ENCODE measurements at places on chromosomes 6 and 20. TPM values are rescaled to one million over a fixed set of nuclear protein-coding genes. Genes with fewer than 3 reads are reported as not detected.

C20orf204 gene
- total RNA-seq = 3.7 TPM

DEFB127 gene
- not detected for total RNA-seq

AKAP7 gene
- total RNA-seq = 16.2 TPM

BMP7 gene
- total RNA-seq = not detected

FABP7 gene
- total RNA-seq = not detected

HLA-DOA gene
- 1.4 TPM for total RNA-seq

BMP2 gene
- not detected for total RNA-seq

COX4I2 gene
- not detected for total RNA-seq

SUMO4 gene
- 6.8 TPM for total RNA-seq

MCM8 gene
- 10.2 TPM for total RNA-seq

SCP2D1 gene
- total RNA-seq = not detected

SLC16A10 gene
- total RNA-seq = 11.2 TPM

AIF1 gene
- total RNA-seq = 7.4 TPM

TGM3 gene
- not detected for total RNA-seq

PRDM13 gene
- total RNA-seq = not detected

OR2H1 gene
- total RNA-seq = not detected

GNRH2 gene
- total RNA-seq = 1.9 TPM

TP53TG5 gene
- total RNA-seq = 0.36 TPM

SEMG1 gene
- total RNA-seq = not detected

KHDC1 gene
- total RNA-seq = 1.7 TPM

RSPH4A gene
- total RNA-seq = 0.39 TPM

SCUBE3 gene
- not detected for total RNA-seq

ADGB gene
- not detected for total RNA-seq

TNF gene
- 28.2 TPM for total RNA-seq

KIF25 gene
- not detected for total RNA-seq

MATN4 gene
- total RNA-seq = not detected

TAAR6 gene
- not detected for total RNA-seq

SPATA25 gene
- 4.7 TPM for total RNA-seq

DEFB132 gene
- not detected for total RNA-seq

SLC22A3 gene
- total RNA-seq = not detected

OLIG3 gene
- total RNA-seq = not detected

LY6G5B gene
- 39.3 TPM for total RNA-seq

ADGRB3 gene
- not detected for total RNA-seq

PRR18 gene
- total RNA-seq = not detected

SLC17A2 gene
- total RNA-seq = not detected

JPH2 gene
- not detected for total RNA-seq
